ENCODE measurements at places on chromosomes 3 and 15.

GRCh38 chr3:129001101-129001805 is at the start of gene EFCC1:
TSS of gene EFCC1 (plus strand) at chr3:129001304. CDS start at chr3:129001629, 325 bp downstream.
- DNase-seq = no peak

DNA sequence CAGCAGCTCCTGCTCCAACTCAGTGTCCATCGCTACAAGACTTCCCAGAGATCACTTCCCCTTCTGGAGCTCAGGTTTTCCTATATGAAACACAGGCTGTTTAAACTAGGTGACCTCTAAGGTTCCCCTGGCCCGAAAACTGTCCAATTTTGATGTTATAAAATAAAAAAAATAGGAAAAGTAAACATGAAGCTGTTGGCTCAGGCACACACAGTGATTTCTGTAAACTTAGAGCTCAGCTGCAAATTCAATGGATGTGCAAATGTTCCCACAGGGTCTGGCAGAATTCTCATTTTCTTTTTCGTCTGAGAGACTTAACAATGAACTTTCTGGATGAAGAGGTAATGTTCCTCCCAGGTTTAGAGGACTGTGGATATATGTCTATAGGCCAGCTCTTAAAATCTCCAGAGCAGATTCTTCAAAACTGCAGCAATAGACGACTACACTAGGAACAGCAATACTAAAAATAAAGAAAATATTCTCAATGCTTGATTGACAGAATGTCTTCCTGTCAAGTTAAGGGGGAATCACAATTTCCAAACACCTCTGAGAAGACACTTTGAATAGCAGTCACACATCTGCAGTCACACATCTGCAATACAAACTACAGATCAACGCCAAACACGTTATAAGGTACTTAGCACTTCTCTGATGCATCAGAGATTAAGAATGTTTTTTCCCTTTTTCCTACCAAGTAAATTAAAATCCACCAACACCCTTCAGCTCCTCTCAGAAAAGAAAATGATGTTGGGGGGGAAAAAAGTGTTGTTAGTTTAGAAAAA is 2.8 kb downstream of the NUP210 start:
- no peak for DNase-seq

DNA sequence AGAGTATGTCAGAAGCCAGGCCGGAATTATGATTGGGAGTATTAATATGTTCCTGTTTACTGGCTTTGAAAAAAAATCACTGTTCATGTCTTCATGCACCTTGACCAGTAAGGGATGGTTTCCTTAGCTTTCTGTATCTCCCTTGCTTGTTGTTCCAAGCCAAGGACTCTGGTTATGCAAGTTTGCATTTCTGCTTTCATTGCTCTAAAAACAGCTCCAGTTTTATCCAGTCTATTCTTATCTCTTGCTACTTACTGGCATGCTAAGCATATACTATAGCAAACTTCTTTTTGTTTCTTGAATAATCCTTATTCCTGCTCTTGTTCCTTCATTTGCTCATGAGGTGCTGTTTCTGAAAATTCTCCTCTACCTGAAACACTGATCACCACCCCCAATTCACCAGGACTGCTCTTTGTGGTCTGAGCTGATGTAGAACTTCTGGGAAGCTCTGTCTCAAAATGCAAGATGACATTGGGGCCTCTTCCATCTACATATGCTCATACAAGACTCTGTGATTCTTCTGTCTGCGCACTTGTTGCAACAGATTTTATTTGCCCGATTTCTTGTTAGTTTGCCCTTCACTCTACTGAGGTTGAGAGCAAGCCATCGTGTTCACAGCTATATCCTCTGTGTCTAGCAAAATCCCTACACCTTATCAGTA is 173.0 kb downstream of the EBLN2 start:
- DNase-seq = no peak

DNA sequence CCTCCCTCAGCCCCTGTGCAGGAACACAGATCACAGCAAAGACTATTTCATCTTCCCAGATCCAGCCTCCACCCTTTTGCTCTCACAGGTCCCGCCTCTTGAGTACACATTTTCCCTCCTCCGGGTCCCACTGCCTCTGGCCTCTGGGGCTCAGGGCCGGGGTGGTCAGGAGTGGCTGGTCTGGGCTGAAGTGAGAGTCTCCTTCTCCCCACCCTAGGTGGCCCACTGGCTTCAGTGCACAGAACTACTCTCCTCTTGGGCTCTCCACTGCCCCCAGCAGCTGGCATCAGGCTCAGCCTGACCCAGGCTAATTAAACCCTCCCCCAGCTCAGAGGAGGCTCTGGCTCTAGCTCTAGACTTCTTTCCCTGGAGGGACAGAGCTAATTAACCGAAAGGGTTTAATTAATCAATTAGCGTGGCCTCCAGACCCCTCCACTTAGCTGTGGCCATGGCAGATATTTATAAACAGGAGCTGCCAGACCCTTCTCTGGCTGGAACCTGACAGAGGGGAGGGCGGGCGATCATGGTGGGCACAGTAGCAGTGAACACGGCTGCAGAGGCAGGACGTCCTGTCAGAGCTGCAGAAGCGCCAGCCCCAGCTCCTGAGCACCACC is 15.1 kb downstream of the DUSP7 start:
- no peak for DNase-seq

DNA sequence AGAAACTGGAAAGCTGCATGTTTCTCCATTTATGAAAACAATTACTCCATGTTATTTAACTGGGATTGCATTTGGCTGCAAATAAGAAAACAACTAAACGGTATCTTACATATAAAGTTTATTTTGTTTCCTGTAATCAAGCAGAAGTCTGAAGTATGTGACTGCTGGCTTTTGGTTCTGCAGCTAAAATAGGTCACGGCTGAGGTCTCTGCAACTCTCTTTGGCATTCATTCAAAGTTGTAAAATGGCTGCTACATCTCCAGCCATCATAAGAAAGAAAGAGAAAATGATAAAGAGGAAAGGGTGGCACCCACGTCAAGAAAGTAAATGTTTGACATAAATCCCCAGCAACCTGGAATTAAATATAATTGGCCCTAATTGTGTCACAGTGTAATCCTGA is 406.1 kb downstream of the TBC1D5 start:
- no peak for DNase-seq

GRCh38 chr15:70401709-70402108 is 304.0 kb upstream of the TLE3 start:
- no peak for DNase-seq

DNA sequence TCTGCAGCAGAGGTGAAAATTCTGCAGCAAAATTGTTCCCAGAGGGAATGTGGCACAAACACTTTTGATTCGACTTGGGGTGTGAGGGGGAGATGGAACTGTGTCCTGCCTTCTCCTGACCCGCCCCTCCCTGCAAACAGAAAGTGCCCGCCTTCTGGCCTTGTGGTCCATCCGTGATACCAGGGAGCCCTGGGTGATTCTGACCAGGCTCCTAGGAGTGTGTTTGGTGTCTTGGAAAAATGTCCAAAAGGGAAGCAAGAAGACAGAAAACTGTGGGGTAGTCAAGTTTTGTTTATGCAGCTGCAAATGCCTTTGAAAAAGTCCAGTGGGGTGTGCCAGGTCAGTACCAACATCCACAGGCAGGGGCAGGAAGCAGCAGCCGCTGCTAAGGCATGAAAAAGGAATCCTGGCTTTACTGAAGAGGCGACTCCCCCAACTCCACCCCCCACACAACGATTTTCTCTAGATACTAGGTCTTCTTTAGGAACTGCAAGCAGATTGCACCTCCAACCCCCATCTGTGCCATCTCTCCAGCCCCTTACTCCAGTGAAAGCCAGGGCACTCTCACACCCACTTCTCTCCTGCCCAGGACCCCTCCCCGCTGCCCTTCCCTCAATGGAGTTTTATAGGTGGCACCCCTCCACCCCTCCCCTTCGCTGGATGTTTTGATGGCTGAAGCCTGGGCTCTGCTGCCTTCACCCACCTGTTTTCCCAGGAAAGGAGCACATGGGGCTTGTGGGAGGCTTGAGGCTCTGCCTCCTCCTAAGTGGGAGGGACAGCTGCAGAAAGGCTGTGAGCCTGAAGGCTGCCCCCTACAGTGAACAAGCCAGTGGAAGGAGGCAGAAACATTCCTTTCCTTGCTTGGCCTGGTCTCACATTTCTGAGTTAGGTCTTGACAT is 82.4 kb upstream of the HERC1 start:
- DNase-seq = no peak

GRCh38 chr15:68503791-68504680 is 72.1 kb upstream of the ITGA11 start:
- no peak for DNase-seq

DNA sequence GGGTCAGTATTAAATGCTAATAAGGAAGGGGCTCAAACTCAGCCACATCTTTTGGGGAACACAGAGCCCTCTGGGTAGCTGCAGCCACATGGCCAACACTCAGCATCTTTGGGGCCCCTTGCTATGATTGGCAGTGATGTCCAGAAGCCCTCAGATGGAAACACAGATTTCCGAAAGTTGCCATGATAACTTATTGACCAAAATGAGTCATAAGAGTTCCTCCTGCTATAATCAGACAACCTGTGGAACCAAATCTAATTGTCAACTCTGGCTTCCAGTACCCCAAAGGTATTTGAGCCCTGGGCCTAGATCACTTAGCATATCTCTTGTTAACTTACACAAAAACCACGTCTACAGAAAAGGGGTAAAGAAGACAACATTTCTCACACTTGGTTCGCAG is 392.2 kb downstream of the KCNH8 start:
- no peak for DNase-seq

- DNase-seq = no peak
Measured at GRCh38 chr15:43214592-43215295, 6.1 kb downstream of the EPB42 start.

- no peak for DNase-seq
Measured at GRCh38 chr3:169659096-169659819, 4.3 kb downstream of the MECOM start.

DNA sequence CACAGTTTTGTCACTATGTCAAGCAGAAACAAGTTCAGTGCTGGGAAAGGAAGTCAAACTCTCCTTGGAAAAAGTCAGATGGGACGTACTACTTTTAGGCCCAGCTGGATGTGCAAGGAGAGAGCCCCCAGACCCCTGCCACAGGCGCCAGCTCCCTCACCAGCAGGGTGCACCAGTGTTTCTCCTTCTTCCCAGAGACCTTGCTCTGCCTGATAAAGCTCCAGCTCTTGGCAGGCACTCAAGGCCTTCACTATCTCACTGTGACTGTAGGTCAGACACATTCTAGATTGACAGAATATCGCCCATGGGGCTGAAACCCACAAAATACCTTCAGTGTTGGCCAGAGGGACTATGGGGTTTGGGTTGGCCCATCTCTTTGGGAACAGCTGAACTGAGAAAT is 54.8 kb upstream of the CHRNB4 start:
- no peak for DNase-seq

- no peak for DNase-seq
Measured at GRCh38 chr3:13693441-13693840, 144.5 kb downstream of the FBLN2 start.

DNA sequence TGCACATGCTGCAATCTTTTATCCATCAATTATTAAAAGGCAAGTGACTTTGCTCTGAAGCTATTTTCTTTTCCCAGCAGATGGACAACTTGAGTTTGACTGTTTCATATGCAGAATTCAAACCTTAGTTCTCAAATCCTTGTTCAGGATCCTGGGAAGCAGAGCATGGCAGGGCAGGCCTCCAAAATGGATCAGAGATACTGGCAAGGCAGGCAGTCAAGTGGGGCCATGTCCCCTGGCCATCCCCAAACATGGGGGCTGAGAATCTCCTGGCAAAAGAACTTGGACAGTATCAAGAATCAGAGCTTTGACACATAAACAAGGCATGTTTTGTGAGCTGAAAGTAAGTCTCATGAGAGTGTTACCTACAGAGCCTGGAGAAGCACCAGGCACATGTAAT is 122.9 kb upstream of the CTNNB1 start:
- DNase-seq = no peak

DNA sequence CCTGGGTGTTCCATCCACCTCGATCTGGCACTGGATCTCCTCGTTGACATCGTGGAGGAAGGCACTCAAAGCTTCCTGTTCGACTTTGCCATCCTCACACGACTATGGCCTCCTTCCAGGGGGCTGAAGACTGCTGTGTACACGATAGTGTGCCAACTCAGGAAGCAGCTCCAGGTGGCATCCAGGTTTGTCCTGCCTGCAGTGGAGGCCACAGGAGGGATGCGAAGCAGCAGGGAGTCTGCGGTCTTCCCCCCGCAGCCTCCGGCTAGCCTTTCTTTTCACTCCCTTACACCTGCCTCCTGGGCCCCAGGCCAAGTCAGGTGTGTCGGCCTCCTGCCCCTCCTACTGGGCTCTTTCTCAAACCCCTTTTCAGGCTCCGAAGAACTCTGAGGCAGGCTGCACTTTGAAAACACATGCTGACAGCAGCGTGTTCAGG is 32.2 kb downstream of the SYNM start:
- no peak for DNase-seq

GRCh38 chr3:169008776-169009358 is 654.6 kb downstream of the MECOM start:
- DNase-seq = no peak

DNA sequence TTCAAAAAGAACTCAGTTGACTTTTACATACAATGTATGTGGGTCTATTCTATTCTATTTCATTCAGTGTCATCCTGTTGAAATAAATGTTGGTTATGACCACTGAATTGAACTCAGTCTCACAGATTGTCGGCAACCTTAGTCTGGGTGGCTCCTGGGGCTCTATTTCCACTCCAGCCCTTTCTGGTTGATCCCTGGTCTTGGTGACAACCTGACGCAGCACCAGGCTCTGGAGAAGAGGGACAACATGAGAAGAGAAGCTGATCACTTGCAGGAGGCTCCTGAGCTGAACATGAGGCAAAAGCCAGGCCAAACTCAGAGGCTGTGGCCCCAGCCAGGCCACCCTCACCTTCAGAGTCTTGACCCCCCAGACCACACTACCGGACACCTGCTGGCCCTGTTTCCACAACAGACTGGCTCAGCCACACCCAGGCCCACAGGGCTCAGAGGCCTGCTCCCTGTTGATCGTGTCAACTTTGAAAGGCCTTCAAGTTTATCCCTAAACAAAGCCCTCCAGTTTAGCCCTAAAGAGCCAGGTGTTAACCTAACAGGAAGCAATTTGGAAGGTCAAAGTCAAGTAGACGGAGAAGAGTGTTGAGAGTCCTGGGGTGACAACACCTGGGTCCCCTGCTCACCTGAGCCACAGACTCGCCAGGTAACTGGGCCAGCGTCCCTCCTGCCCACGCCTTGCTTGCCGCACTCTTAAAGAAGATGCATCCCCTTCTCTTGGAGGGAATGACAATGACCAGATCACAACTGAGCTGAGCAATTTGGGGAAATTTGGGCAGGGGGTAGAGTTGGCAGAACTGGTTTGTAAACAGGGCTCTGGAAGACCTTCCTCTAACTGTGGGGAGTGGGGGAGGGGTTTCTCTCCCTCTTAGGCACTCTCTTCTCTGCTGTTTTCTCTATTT is 15.4 kb upstream of the MUC20 start:
- no peak for DNase-seq

GRCh38 chr3:106485802-106486201 is 617.0 kb upstream of the CBLB start:
- DNase-seq = no peak

DNA sequence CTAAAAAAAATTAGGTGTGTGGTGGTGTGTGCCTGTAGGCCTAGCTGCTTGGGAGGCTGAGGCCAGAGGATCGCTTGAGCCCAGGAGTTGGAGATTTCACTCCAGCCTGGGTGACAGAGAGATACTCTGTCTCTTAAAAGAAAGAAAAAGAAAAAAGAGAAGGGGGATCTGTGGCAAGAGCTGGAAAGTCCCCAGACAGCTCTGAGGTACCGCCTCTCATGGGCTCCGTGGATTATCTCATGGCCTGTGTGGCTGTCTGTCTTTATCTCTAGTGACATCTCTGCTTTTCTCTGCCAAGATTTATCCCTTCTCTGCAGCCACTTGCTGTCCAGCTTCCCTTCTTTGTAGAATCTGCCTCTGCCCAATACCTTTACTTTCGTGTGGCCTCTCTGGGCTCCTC is 5.7 kb downstream of the EXOSC7 start:
- DNase-seq = no peak

- DNase-seq = no peak
Measured at GRCh38 chr3:125318167-125318865, 56.8 kb downstream of the ZNF148 start.

All from stimulated activated CD8-positive, alpha-beta memory T cell treated with anti-CD3 and anti-CD28 coated beads, Interleukin-15, amount 100 ng/mL, for 48 hours (primary cell).